ENCODE measurements at places on chromosomes 16 and 17.

DNA sequence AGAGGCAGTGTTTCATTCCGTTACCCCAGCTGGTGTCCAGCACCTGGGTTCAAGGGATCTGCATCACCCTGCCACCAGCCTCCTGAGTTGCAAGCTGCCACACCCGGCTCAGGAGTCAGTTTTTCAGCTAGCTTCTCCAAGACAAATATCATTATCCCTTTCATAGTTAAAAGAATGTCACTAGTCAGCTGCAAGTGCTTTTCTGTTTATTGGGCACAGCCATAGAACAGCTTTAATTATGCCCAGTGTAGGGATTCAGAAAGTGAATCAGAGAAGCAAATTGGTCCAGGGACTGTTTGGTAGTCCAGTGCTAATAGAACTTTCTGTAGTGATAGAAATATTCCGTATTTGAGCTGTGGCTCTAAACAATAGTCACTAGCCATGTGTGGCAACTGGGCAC, 2.9 kb upstream of the AOC3 start:
- no peak for DNase-seq

DNA sequence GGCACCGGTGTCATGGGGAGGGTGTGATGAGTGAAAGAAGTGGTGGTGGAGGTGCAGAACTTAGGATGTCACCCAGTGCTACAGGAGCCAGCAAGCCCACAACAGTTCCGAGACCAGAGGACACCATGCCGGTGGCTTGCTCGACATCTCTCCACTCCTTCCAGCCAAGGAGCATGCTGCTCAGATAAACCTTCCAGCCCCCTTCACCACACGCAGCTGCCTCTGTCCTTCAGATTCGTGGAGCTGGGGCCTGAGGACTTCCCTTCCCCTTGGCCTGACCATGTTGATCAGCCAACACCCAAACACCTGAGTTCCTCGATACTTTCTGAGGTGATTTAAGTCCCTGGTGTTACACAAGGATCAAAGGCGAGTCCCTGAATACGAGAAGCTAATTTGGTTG, 188.8 kb upstream of the FOXF1 start:
- no peak for DNase-seq

DNA sequence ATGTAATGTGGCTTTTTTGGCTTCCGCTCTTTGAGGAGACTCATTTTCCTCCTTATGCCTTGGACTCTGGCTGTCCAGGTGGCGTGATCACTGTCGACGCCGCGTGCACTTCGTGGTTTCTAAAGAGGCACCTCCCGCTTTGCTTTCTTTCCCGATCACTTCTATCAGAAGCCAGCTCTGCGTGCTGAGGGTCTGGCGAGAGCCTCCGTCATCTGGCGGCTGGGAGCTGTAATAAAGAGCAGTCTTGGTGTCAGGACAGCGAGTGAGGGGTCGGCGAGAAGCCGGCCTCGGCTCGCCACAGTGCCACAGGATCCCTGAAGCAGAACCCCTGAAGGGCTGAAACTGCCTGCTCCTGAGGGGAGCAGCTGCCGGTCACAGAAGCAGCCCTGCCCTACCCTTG, 7.4 kb downstream of the ZNF750 start:
- peak; percentile 28 for DNase-seq

GRCh38 chr16:50310308-50311133, 44.2 kb downstream of the ADCY7 start:
- DNase-seq: no peak

- DNase-seq: no peak
Measured at GRCh38 chr16:20853981-20854620, 46.1 kb downstream of the DCUN1D3 start.
